ENCODE measurements at places on chromosomes 4 and X.

DNA sequence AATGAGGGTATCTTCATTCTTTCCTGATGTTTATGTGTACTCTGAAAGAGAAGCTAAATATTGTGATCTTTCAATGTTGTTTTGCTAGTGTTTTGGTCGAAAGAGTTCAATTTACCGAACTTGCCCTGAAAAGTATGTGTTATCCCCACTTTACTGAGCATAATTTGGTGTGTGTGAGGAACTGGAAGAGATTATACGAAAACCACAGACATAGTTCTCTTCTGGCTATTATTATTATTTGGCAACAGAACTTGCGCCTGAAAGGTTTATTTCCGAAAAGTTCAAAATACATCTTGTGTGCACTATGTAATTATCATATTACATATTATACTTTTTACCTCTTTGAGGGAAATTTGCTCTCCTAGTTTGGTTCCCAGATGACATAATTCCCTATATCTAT is 232.5 kb upstream of the INTU start:
- no peak for DNase-seq

GRCh38 chrX:49792376-49792775 is 36.7 kb upstream of the PAGE4 start:
- DNase-seq: no peak

DNA sequence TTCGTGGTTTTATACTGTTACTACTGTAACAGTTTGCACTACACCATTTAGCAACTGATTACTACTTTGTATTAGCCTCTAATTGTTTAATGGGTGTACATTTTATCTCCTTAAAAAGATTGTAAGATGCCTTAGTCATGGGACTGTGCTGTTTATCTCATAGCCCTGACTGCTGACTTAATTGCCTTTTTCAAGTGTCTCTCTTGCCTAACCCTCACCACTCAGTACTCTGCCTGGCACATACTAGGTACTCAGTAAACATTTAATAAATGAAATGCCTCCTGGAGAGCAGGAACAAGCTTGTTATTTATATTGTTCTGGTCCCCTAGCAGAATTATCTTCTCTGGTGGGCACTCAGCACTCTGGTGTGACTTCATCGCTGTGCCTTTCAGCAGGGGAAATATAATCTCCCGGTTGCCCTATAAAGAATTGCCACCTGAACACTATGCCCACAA is 1.7 kb upstream of the STIM2 start:
- DNase-seq: no peak

- DNase-seq: no peak
These were observed 16.5 kb upstream of the SOX3 start for GRCh38 chrX:140521393-140521792.

- DNase-seq: no peak
These were observed 241.1 kb downstream of the AFAP1 start for GRCh38 chr4:7698584-7698983.

DNA sequence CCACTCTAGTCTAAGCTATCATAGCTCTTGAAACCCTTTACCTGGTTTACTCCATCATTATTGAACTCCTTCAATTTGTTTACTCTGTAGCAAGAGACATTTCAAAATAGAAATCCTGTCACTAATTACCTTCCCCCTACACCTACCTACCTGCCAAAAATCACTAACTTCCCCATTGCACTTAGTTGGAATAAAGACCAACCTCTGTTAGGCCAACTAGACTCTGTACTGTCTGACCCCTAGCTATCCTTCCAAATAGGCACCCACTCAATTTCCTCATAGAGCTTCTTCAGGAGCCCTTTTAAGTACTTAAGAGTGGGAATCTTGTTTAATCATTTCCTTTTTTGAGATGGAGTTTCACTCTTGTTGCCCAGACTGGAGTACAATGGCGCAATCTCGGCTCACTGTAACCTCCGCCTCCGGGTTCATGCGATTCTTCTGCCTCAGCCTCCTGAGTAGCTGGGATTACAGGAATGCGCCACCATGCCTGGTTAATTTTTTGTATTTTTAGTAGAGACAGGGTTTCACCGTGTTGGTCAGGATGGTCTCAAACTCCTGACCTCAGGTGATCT is 8.9 kb upstream of the CDKL2 start:
- DNase-seq: no peak

GRCh38 chrX:107726816-107727534 is 48.6 kb downstream of the TSC22D3 start:
- DNase-seq: no peak

DNA sequence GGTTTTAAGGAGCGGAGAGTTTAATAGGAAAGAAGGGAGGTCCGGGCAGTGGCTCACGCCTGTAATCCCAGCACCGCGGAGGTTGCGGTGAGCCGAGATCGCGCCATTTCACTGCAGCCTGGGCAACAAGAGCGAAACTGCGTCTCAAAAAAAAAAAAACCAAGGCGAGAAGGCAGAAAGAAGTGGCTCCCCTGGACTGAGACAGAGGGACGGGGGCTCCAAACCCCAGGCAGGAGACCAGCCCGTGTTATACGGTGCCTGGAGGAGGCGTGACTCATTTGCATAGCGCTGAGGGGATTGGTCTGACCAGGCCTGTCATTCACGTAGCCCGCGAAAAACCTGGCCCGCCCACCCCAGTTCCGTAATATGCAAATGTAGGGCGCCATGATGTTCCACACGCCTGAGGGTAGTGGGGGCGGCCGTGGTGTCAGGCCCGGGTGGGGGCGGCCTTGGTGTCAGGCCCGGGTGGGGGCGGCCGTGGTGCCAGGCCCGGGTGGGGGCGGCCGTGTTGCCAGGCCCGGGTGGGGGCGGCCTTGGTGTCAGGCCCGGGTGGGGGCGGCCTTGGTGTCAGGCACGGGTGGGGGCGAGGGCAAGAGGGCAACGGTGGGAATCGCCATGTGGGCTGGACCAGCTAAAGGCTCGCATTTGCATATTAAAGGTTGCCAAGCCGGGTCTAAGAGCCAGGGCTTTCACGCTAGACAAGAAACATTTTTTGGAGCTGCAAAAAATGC is 2.1 kb downstream of the PLCXD1 start:
- DNase-seq: peak; percentile 65

- no peak for DNase-seq
These were observed 10.5 kb downstream of the DCAF8L2 start for GRCh38 chrX:27600686-27601085.

DNA sequence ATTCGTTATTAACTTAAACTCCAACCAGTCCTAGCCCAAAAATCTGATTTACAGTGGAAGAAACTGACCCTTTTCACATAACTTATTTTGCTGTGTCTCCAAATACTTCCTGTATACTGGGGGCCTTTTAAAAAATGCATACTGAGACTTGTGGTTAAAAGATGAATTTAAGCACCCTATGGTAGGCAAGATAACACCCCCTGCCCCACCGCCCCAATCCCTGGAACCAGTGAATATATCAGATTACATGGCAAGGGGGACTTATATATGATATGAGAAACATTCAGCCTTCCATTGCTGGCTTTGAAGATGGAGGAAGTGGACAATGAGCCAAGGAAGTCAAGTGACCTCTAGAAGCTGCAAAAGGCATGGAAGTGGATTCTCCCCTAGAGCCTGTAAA is 3.1 kb upstream of the CLCN3 start:
- no peak for DNase-seq

- DNase-seq: no peak
These were observed 922.5 kb downstream of the RPA4 start for GRCh38 chrX:97806238-97806637.

- no peak for DNase-seq
These were observed 26.2 kb downstream of the FBXW7 start for GRCh38 chr4:152509595-152510225.

DNA sequence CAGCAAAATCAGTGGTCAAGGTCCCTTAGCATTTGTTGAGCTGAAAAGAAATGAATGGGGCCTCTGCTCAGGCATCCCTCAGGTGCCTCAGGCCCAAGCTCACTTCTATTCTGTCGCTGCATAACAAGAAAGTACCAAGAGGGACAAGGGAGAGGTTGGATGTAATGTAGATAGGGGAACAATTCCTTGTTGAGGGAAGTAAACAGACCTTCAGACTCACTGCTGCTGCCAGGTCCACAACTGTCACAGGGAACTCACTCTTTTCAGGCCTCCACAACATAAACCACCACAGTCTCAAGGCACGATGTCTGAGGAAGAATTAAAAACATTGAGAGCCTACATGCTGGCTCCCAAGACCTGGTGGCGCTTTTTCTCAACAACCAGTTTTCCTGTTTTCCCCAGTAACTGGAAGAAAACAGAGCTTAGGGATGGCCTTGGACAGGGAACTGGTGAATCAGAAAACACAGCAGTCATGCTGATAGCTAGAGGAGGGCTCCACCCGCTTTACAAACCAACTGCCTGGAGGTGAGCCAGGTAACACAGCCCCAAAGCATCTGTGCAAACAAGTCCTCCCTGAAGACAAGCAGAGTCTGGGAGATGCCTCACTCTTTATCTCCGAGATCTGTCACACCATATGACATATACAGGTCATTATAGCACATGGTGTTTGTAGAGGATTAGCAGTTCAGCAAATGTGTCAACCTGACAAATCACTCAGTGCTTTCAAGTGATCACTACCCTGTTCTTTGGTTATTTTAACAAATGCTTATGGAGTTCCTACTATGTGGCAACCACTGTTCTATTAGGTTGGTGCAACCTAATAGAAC is 14.3 kb upstream of the AWAT1 start:
- no peak for DNase-seq

DNA sequence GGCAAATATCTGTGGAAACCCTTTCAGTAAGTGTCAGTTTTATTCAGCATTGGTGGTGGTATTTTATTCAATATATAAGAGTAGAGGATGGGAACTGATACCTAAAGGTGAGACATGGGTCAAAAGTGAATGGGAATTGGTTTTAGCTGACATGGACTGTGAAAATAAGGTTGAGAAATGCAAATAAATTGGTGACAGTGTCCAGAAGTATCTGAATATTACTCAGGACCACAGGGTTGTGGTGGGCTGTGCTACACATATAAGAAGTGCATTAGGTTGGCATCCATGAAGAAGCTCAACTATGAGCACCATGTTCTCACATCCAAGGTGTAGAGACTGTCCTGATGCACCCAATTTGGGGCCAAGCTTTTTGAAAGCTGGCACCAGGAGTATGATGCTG is 45.0 kb downstream of the ETDC start:
- no peak for DNase-seq

- DNase-seq: no peak
These were observed 82.5 kb upstream of the AFF2 start for GRCh38 chrX:148417934-148418333.

GRCh38 chr4:113618205-113618604 is 143.3 kb downstream of the CAMK2D start:
- DNase-seq: no peak

- no peak for DNase-seq
These were observed 343.2 kb downstream of the SPRY1 start for GRCh38 chr4:123739806-123740205.

DNA sequence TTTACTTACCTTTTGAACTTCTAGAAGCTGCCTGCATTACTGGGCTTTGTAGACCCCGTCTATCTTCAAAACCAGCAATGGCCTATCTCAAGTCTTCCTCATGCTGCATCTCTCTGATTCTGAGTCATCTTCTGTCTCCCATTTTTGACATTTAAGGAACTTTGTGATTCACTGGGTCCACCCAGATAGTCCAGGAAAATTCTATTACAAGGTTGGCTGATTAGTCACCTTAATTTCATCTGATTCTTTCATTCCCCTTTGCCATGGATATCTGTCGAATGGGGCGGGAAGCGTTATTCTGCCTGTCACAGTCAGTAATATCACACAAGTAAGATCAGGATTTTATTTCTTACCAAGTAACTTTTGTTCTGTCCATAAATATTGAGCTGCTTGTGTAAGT is 618.0 kb downstream of the CCSER1 start:
- DNase-seq: no peak

- no peak for DNase-seq
These were observed 31.6 kb upstream of the RPS6KA6 start for GRCh38 chrX:84219551-84219950.

GRCh38 chr4:172708184-172708583 is 460.4 kb upstream of the GALNT7 start:
- DNase-seq: no peak

GRCh38 chrX:72305286-72306084 is at the start of gene CITED1:
CITED1 (minus strand) TSS chrX:72305914; CDS start chrX:72302869, 3,045 bp downstream.
- no peak for DNase-seq

DNA sequence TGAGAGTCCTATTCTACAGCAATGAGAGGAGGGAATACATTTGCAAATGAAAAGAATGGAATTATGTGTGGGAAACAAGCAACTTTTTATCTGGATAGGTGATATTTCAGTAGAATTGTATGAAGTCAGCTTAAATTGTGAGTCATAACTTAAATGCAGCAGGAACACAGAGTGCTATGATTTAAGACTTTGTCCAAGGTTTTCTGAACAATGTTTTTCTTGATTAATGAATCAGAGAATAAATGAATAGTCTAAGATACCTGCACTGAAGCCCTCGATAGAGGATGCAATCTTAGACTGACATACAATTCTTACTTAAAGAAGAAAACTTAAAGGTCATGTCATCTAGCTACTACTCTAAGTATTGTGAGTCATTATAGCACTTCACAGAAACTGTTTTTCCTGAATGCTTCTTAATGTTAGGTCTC is 8.0 kb downstream of the ARHGEF38 start:
- no peak for DNase-seq

- DNase-seq: no peak
These were observed 45.8 kb upstream of the MSANTD1 start for GRCh38 chr4:3202836-3203820.

DNA sequence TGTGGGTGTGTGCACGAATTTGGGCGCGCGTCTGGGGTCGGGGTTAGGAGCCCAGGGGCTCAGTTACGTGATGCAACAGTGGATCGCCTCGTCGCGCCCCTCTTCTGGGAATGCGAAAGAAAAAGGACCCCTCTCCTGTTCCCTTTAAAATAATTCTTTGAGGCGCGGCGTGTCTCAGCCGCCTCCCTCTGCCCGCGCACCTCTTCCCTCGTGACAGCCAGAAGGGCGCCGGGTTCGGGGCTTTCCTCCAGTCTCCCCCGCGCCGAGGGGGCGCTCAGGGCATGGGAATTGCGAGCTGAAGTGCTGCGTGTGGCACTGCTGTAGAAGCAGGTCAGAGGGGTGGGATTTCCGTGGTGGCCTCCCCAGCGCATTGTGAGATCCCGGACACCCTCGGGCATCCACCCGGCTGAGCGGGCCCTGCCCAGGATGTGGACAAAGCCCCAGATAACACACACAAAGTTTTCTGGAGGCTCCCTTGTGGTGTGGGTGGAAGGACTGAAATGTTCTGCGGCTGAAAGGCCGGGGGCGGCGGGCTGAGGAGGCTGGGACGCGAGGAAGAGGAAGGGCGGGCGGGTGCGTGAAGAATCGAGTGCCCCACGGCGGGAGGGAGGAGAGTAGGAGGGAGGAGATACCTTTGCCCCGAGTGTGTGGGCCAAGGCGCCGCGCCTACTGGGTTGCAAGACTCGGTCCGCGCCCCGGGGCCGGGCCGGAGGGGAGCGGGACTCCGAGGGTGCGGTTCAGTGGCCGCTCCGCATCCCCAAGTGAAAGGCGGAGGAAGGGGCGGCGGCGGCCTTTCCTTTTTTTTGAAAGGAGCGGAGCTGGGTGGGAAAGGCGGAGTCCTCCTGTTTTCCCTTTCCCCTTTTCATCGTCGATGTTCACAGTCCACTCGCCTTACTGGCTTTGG is 752 bp downstream of the SEPTIN11 start:
- no peak for DNase-seq

GRCh38 chr4:102216666-102217065 is 128.6 kb downstream of the SLC39A8 start:
- no peak for DNase-seq

- DNase-seq: no peak
These were observed 30.9 kb downstream of the RBPJ start for GRCh38 chr4:26351685-26352084.

- no peak for DNase-seq
These were observed 18.6 kb upstream of the SAT1 start for GRCh38 chrX:23764188-23764984.

Measured in stimulated activated CD4-positive, alpha-beta T cell treated with anti-CD3 and anti-CD28 coated beads, TNF-alpha, amount 100 ng/mL, for 1 hour (primary cell).